ENCODE measurements at places on chromosomes 3 and 15.

GRCh38 chr3:49009396-49009795 is 2.2 kb downstream of the WDR6 start:
- no peak for DNase-seq

- no peak for DNase-seq
Observed at GRCh38 chr15:82890995-82891390, 61.5 kb downstream of the HOMER2 start.

- DNase-seq: no peak
Observed at GRCh38 chr15:98671060-98672008, 23.0 kb downstream of the IGF1R start.

- DNase-seq: no peak
Observed at GRCh38 chr15:99447497-99448371, 118.0 kb upstream of the MEF2A start.

GRCh38 chr3:158443632-158444031 is 127.4 kb upstream of the MLF1 start:
- no peak for DNase-seq

- DNase-seq: no peak
Observed at GRCh38 chr15:62133141-62133540, 31.9 kb downstream of the C2CD4B start.

- DNase-seq: no peak
Observed at GRCh38 chr3:75687323-75687722, 23.2 kb downstream of the FRG2C start.

DNA sequence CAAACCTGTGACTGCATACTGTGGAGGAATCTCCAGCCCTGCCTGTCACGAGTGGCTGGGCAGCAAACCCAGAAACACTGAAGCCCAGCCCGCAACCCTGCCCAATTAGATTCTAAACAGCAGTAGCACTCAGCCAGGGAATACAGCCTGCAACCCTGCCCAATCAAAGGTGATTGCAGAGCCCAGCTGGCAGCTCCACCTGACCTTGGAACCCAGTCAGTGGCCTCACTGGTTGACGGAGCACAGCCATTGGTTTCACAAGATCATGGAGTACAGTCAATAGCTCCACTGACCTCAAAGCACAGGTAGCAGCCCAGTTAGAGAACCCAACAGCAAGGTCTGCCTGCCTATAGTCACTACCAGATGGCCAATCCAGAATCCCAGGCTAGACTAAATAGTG is 35.2 kb upstream of the MYLK start:
- no peak for DNase-seq

GRCh38 chr3:190568036-190568435 is 54.2 kb downstream of the IL1RAP start:
- no peak for DNase-seq
